Mammary epithelial cell (primary cell): ENCODE measurements at places on chromosomes 5 and 9. TPM values are rescaled to one million over a fixed set of nuclear protein-coding genes. Genes with fewer than 3 reads are reported as not detected.

CDH18 gene
- total RNA-seq: not detected

GRCh38 chr5:123543438-123543837, 31.5 kb downstream of the CSNK1G3 start:
- DNase-seq: peak; percentile 57

GRCh38 chr5:90878549-90879196, 320.1 kb downstream of the ADGRV1 start:
- DNase-seq: peak; percentile 16

DNA sequence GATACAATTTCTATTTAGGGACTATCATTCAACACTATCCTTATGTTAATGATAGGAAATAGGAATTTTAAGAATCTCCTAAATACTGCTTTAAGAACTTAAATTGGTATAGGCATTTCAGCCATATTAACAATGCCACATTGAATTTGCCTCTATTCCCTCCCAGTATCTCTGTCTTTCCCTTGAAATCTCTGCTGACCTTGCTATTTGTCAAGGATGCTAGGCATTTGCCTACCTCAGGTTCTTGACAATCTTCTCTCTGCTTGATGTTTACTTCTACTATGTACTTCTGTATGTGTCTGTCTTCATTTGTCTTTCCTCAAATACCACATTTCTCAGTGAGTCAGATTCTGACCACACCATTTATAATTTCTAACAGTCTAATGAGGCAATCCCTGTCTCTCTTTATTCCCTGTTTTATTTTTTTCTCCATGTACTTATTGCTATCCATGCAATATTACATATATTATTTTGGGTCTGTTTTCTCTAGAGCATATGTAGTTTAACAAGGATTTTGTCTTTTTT, 1461.4 kb upstream of the CDH9 start:
- peak; percentile 69 for DNase-seq

DDX41 gene
- total RNA-seq: 79.2 and 80.6 TPM in 2 replicates

PTGES gene
- total RNA-seq: 6.2 TPM

SLC36A3 gene
- total RNA-seq: not detected
